Mesothelial cell of epicardium (in vitro differentiated cells): ENCODE measurements at places on chromosomes 5 and 9.
A peak's percentile ranks its signal among the peaks of the same experiment; 100 is the strongest.

DNA sequence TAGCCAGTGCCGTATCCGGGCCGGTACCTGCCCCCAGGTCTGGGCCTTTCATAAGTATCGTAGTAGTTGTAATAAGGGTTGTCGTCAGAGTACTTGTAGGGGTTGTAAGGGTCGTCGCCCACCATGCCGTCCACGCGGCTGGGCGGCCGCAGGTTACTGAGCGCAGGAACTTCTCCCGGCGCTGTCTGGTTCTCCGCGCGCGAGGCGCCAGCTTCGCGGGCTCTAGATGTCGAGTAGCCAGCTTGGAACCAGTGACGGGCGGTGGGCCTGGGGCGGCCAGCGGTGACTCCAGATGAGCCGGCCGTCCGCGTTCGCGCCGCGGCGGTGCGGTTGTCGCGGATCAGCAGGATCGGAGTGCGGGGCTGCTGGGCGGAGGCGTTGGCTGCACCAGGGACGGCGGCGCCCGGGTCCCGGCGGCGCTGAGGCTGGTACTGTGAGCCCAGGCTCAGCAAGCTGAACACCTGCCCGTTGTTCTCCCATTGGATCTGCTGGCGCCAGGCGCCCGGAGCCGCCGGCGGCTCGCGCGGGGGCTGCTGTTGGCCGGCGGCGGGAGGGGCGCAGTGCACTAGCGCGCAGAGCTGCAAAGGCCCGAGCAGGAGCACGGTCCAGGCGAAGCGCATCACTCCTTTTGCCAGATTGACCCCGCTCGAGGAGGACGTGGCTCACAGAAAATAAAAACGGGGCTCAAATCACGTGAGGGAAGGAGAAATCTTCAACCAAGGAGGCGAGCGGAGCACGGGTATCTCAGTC is 518 bp downstream of the LOX start:
- H3K36me3 ChIP-seq = no peaks in the 10 kb centered on the region
- peaks cover 42% of the 10 kb centered on the region for H3K27me3 ChIP-seq

DNA sequence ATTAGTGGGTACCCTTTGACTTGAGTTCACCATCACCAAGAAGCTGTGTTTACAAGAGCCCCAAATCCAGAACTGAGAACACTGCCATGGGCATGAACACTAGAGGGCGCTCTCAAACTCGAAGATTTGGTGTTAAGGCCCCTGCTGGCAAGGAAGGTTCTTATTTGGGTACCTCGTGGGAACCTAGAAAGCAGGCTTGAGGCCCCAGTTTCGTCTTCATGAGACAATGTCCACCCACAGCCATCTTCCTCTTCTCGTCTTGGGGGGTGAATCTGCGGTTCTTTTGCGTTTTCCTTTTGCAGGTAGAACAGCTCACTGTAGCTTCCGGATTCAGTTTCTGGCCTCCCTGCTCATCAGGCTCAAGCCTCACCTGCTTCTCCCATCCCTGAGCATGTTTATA is 184.0 kb downstream of the SEMA5A start:
- no peak overlapping the region for H3K27ac ChIP-seq
- no peaks in the 10 kb centered on the region for H3K27me3 ChIP-seq
- DNase-seq = no peak

- peaks cover 2% of the 10 kb centered on the region for H3K4me1 ChIP-seq
- no peak for DNase-seq
- no peak overlapping the region for H3K4me3 ChIP-seq
- no peaks in the 10 kb centered on the region for H3K36me3 ChIP-seq
- no peaks in the 10 kb centered on the region for H3K27me3 ChIP-seq
- H3K27ac ChIP-seq = no peak overlapping the region
Observed at GRCh38 chr9:14616188-14616982, 76.8 kb downstream of the ZDHHC21 start.

GRCh38 chr9:116460026-116460425 is 227.1 kb upstream of the TRIM32 start:
- no peak for DNase-seq
- H3K36me3 ChIP-seq = peaks cover 12% of the 10 kb centered on the region
- no peaks in the 10 kb centered on the region for H3K27me3 ChIP-seq
- no peak overlapping the region for H3K27ac ChIP-seq
- no peaks in the 10 kb centered on the region for H3K4me1 ChIP-seq

DNA sequence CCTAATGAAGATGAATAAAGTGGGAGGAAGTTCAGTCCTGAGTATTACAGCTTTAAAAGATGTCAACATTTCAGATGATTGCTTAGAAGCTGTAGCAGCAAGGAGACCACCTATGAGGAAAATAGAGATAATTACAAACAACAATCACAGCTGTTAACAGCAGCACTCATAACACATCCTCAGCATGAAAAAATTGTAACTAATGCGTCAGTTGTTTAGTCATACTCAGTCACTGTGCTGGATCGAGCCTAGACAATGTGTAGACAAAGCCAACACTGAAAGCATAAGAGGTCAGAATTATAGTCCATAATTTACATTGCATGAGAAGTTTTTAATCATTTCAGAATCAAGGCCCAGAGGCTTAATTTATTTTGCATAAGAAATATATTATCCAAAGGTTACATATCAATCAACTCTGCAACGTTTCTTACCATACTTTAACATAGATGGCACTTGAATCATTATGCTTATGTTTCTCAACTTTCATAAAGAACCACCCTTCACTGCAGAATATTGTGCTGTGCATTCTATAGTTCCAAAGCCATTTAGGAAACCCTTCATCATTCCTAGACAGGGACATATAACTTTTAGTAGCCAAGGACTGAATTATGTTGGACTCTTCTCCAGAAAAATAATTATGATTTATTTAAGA is 60.2 kb upstream of the HAPLN1 start:
- no peak overlapping the region for H3K4me3 ChIP-seq
- DNase-seq = no peak
- no peak overlapping the region for H3K27ac ChIP-seq
- H3K27me3 ChIP-seq = no peaks in the 10 kb centered on the region

DNA sequence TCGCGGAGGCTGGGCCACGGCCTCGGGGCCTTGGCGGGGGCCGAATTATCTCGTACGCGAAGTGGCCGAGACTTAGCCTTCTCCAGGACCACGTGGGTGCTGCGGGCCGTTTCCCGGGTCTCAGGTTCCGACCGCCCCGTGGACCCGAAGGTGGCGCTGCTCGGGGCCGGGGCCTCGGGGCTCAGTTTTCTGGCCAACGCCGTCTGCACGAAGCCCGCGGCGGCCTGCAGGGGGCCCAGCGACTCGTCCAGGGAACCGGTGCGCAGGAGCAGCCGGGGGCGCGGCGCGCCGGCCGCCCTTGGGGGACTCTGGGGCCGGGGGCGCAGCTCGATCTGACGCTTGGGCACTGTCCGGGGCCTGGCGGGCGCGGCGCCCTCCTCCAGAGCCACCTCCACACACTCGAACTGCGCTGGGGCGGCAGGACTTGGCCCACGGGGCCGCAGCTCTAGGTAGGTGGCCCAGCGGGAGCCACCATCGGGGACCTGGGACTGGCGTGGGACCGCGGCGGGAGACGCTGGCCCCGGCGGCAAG is 716 bp downstream of the PROB1 start:
- no peak overlapping the region for H3K27ac ChIP-seq
- H3K4me3 ChIP-seq = peak overlapping the region; percentile 68
- peaks cover 13% of the 10 kb centered on the region for H3K4me1 ChIP-seq
- H3K27me3 ChIP-seq = peaks cover 61% of the 10 kb centered on the region

DNA sequence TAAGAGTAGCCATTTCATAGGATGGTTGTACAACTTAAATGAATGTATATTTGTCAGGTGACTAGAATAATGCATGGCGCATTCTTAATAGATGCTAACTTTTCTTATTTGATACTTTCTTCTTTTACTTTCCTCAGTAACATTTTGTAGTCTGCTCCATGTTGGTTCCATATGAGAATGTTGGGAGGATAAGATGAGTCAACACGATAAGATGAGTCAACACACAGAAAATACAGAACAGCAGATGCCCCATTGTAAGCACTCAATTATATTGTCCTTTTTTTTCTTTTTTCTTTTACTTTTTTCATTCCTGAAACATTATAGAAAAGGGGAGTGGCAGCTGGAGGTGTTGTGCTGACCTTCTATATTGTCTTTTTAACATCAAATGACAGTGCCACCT is 92.3 kb upstream of the SPATA31C2 start:
- H3K4me3 ChIP-seq = no peak overlapping the region
- peaks cover 12% of the 10 kb centered on the region for H3K4me1 ChIP-seq

DNA sequence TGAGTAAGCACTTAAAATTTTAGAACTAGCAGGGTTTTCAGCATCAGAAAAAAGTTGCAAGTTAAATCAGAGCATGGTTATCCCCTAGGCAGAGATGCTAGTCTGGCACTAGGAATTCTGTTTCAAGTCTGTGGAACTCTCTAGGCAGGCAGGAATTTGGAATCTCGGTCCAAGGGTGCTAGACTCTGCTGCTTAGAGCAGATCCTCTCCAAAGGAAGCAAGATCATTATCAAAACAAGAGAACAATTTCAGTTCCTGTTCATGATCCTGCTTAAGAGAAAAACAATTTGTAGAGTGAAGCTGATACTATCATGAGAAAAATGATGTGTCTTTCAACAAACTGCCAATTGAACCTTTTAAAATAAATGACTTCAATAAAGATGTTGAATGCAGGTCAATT is 420.7 kb downstream of the KIF4B start:
- H3K4me3 ChIP-seq = no peak overlapping the region
- DNase-seq = no peak
- no peaks in the 10 kb centered on the region for H3K4me1 ChIP-seq
- no peaks in the 10 kb centered on the region for H3K36me3 ChIP-seq
- peaks cover 14% of the 10 kb centered on the region for H3K27me3 ChIP-seq

DNA sequence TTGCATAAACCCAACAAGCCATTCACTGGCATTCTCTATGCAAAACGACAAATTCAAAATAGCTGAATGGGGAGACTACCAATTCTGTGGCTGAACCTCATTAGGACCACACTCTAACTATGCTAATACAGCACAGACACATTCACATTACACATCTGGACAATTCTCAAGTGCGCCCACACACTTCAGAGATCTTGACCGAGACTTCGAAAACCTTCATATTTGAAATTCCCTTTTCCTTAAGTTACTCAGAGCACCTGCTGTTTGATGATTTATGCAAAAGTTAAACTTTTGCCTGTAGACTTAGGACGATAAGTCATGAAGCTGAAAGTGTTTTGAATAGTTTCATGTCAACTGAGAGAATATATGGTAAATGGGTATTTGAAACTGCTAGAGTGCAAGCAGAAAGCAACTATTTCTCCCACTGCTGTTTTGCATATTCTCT is 111.9 kb downstream of the FBN2 start:
- no peak overlapping the region for H3K4me3 ChIP-seq
- H3K36me3 ChIP-seq = peaks cover 16% of the 10 kb centered on the region
- H3K4me1 ChIP-seq = peaks cover 26% of the 10 kb centered on the region
- H3K27ac ChIP-seq = peak overlapping the region; percentile 43
- no peak for DNase-seq

DNA sequence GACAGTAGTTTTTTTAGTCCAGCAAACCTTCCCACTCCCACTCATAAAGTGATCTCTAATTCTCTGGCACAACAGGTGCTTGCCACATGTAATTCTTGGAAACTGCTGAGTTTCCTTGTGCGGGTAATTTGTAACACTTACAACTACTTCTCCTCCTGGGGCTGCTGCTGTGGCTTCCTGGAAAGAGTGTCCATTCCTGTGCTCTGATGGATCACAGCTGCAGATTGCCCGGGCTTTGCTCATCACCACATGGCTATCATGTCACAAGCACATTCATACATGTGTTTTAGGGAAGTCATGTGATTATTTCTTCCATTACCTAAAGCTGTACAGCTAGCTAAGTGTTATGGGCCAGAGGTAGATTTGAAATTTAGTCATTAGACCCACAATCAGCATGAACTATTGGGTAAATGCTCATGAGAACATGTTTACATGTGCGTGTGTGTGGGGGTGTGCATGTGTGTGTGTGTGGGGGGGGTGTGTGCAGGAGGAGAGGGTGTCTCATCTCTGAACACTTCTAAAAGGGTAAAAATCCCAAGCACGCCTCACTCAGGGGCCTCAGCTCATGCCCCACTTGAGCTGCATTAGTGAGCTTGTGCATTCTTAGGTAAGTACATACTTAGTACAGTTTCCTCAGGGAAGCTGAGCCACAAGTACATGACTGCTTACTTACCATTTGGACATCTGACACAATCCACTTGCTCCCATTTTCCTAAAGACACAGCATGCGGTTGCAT is 118.1 kb upstream of the CCDC112 start:
- no peaks in the 10 kb centered on the region for H3K36me3 ChIP-seq
- no peaks in the 10 kb centered on the region for H3K4me1 ChIP-seq

GRCh38 chr9:35914301-35914807 is 5.1 kb downstream of the SPAAR start:
- H3K4me1 ChIP-seq = peaks cover 14% of the 10 kb centered on the region
- H3K36me3 ChIP-seq = no peaks in the 10 kb centered on the region
- no peak overlapping the region for H3K4me3 ChIP-seq
- H3K27me3 ChIP-seq = no peaks in the 10 kb centered on the region
- H3K27ac ChIP-seq = no peak overlapping the region

- H3K4me1 ChIP-seq = no peaks in the 10 kb centered on the region
- no peak for DNase-seq
- no peak overlapping the region for H3K4me3 ChIP-seq
- no peaks in the 10 kb centered on the region for H3K36me3 ChIP-seq
Observed at GRCh38 chr9:79080536-79080935, 491.2 kb upstream of the TLE4 start.

DNA sequence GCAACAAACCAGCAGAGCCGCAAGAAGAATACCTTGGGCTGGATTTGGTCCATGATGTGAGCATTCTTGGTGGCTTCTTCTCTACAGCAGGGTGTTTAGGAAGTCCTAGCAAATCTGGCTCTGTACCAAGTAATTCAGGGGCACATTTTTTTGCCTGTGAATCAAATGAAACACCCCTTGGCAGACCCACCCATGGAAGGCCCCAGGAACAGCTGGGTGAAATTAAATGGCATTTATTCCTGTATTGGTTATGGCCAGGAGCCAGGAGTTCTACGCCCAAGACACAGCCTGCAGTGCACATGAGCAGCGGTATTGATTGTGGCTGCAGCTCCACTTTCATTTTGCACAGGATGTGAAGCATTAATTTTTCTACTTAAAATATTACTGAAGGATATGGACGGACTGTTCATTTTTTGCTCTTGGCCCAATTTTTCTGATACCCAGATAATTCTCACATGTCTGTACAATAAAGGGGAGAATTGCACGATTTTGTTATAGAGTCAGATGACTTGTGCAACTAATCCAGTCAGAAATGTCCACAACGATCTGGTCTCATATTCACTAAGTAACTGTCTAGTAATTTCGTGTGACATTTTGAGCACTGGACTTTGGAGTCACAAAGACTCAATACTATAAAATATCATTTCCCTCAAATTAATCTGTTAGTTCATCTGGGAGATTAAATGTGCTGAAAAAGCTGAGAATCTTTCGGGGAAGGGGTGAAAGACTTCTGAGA is 120.7 kb upstream of the APC start:
- DNase-seq = no peak
- no peaks in the 10 kb centered on the region for H3K36me3 ChIP-seq
- no peak overlapping the region for H3K27ac ChIP-seq
- H3K4me1 ChIP-seq = no peaks in the 10 kb centered on the region
- H3K4me3 ChIP-seq = no peak overlapping the region
- H3K27me3 ChIP-seq = peaks cover 2% of the 10 kb centered on the region

DNA sequence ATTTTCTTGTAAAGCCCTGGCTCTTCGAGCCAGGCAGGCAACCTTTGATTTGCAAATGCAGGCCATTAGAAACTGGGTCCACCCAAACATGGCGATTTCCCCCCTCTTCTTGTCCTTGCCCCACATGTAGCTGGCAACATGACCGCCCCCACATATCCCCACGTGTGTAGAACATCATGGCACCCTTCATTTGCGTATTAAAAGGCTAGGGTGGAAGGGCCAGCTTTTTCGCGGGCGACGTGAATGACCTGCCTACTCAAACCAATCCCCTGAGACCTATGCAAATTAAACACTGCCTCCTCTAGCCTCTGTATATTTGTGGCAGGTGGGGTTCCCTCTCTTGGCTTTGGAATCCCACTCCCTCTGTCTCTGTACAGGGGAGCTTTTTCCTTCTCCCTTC is 107.0 kb upstream of the CLINT1 start:
- no peak for DNase-seq
- no peaks in the 10 kb centered on the region for H3K36me3 ChIP-seq
